ENCODE measurements at places on chromosomes 4 and X.

- no peaks in the 10 kb centered on the region for H3K27me3 ChIP-seq
- no peaks in the 10 kb centered on the region for H3K36me3 ChIP-seq
- DNase-seq: no peak
- no peak overlapping the region for H3K4me3 ChIP-seq
These were observed 201.1 kb downstream of the ARAP2 start for GRCh38 chr4:36043241-36043640.

DNA sequence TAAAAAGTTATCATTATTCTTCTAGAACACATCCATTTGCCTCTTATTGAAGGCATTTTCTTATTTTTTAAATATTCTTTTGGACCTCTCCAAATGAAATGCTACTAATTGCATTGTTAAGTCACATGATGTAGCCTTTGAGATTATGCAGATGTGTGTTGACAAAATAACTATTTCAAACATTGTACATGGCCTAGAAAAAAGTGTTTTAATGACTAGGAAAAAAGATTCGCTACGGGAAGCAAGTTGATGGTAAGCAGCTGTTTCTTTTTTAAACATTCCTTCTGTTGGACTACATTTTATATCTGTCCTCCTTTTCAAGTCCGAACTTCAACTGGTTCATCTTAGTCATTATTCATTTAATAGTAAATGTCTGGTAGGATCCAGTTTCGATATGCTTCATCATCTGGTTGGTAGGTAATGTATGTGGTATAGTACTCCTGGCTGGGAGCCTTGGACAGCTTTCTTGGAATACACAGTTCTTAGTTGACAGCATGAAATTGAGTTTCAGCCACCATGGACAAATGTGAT lies 34.3 kb upstream of the GUCY1A1 start:
- no peak overlapping the region for H3K27ac ChIP-seq
- DNase-seq: no peak
- no peaks in the 10 kb centered on the region for H3K36me3 ChIP-seq

DNA sequence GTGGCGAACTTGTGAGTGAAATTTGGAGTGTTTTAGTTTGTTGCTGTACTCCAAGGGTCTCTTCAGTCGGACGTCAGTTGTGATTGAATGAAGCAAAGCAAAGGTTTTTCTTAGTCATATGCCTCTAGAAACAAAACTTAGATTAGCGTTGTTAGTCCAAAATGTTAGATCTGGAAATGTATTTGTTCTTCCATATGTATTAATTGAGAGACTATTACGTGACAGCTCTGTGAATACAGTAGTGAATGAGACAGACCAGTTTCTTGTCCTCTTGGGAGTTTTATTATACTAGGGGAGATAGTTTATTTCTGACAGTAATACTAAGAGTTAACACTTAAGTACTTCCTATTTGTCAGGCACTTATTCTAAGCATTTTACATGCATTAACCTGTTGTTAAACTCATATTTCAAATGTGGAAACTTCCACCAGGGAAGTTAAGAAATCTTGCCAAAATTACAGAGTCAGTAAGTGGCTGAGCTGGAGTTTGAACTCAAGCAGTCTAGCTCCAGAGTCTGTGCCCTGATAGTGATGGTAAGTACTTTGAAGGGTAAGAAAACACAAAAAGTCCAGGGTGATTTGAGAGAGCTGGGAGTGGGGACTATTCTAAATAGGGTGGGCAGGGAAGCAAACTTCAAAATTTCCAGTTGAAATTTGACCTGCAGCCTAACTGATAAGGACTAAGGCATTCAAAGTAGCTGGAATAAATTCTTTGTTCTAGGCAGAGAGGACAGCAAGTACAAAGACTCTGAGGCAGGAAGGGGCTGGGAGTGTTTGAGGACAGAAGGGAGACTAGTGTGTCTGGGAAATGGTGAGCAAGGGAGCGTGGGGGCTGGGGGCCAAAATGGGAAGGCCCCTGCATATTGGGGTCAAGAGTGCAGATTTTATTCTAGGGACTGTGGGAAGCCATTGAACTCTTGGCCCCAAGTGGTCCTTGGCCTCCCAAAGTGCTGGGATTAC lies 17.0 kb downstream of the ADD1 start:
- H3K4me1 ChIP-seq: peaks cover 43% of the 10 kb centered on the region
- no peak overlapping the region for H3K4me3 ChIP-seq
- H3K27ac ChIP-seq: no peak overlapping the region
- H3K27me3 ChIP-seq: no peaks in the 10 kb centered on the region

- no peaks in the 10 kb centered on the region for H3K4me1 ChIP-seq
- H3K4me3 ChIP-seq: no peak overlapping the region
- DNase-seq: no peak
- H3K36me3 ChIP-seq: no peaks in the 10 kb centered on the region
These were observed 416.6 kb downstream of the FGF13 start for GRCh38 chrX:138294951-138295350.

- no peak overlapping the region for H3K27ac ChIP-seq
- H3K4me1 ChIP-seq: no peaks in the 10 kb centered on the region
- H3K36me3 ChIP-seq: no peaks in the 10 kb centered on the region
- DNase-seq: no peak
- H3K27me3 ChIP-seq: no peaks in the 10 kb centered on the region
These were observed 55.3 kb upstream of the CLDN24 start for GRCh38 chr4:183377491-183377890.

All from GM23248 (cell line).